Osteoblast (primary cell): ENCODE measurements at places on chromosomes 12 and 14. TPM values are rescaled to one million over a fixed set of nuclear protein-coding genes. Genes with fewer than 3 reads are reported as not detected.
A peak's percentile ranks its signal among the peaks of the same experiment; 100 is the strongest.

Gene LHX5
- not detected in 2 replicates for total RNA-seq

Gene FOXG1
- under 0.01 TPM in 1 of 2 replicates, not detected in the other for total RNA-seq

Gene RBP5
- not detected in 2 replicates for total RNA-seq

GRCh38 chr12:54374562-54375258 is 9.8 kb downstream of the ZNF385A start:
- DNase-seq: peak; percentile 71

- DNase-seq: no peak
Measured at GRCh38 chr12:14395074-14395778, 29.7 kb downstream of the ATF7IP start.

- DNase-seq: no peak
Measured at GRCh38 chr14:24838945-24839616, 205.1 kb upstream of the GZMB start.

Gene VAMP1
- 6.5 and 9.1 TPM in 2 replicates for total RNA-seq

DNA sequence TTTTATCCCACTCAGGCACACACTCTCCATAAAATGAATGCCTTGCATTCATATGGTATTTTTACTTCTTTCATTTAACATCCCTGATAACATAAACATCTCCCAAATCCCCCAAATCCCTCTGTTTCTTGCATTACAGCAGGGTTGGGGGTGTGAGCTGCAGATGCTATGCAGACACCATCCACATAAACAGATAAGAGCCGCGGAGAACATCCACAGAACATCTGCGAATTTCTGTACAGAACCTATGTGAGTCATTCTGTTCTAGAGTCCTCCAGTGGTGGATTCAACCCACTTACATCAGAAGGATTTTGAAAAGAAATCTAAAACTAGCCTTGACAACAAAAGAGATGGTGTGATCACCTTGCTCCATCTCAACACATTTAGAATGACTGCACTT is 20.3 kb downstream of the FBLN5 start:
- no peak for DNase-seq

DNA sequence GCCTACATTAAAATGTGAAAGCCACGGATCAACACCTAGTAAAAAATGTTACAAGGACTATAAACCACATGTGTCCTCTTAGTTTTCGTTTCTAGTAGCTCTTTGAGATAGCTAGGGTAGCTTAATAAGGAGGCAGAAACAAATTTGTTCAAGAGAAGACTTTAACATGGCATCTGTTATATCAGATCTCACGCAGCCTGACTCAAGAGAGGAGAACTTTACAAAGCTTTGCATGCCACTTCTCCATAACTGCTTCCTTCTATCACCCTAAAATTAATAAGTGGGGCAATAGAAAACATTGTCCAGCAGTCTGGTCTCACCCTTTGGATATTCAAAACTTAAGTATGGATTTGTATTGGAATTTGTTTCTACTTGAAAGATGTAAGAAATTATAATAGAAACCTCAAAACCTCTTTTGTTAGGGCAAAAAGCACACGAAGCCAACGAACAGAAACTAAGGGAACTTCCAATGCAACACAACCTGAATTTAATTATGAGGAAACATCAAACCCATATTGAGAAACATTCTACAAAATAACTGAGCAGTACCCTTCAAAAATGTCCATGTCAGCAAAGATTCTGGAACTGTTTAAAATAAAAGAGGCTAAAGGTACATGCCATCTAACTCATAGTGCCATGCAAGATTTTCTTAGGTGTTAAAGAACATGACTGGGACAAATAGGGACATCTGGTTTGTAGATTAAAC is 194.8 kb downstream of the LRIG3 start:
- no peak for DNase-seq

Gene IFNG
- total RNA-seq: not detected in 2 replicates

DNA sequence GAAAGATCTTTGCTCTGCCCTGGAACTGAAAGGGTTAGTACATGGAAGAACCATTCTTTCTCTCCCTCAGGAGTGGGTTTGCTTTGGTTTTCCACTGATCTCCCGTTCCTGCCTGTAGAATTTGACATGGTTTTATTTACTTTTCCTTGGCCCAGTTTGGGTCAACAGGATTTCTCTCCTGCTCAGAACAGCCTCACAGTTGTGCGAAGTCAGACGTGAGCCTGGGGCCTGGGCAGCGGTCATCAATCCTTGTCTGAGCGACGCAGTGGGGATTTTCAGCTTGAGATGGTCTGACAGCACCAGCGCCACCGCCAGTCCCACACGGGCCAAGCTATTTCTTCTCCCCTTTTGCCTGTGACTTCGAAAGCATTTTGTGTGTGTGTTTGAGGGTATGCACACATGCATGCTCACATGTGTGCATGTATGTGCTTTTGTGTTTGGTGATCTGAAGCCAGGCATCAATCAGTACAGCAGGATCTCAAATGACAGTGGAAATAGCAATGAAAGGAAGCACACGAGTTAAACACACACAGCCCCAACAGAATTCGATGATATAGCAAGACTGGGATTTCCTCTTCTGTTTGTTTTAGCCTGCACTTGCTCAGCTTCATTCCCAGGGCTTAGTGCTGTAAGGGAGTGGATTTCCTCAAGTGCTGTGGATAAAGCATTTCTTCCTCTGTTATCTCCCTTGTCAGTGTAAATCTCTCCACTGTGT is 58.3 kb downstream of the SMOC1 start:
- no peak for DNase-seq

DNA sequence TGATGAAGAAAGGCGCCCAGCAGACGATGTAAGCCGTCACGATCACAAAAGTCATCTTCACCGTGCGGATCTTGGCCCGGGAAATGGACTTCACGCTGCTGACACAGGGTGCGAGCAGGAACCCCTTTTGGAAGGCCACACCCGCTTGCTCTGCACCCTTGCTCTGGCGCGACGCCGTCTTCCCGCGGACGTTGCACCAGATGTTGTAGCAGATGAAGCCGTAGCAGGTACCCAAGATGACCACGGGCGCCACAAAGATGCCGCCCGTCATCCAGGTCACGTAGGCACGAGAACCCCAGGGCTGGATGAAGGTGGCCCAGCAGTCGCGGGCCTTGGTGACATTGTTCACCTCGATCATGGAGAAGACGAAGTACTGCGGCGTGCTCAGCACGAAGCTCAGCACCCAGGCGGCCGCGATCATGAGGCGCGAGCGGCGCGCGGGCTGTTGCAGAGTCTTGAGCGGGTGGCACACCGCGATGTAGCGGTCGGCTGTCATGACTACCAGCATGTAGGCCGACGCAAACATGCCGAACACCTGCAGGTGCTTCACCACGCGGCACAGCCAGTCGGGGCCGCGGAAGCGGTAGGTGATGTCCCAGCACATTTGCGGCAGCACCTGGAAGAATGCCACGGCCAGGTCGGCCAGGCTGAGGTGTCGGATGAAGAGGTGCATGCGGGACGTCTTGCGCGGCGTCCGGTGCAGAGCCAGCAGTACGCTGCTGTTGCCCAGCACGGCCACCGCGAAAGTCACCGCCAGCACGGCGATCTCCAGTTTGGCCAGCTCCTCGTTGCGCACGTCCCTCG is 890 bp downstream of the AVPR1A start:
- no peak for DNase-seq

Gene RPGRIP1
- under 0.01 TPM in 1 of 2 replicates, not detected in the other for total RNA-seq

- no peak for DNase-seq
Measured at GRCh38 chr14:87449016-87449415, 544.0 kb downstream of the GALC start.

GRCh38 chr14:22838631-22839041 is 2.3 kb downstream of the MMP14 start:
- peak; percentile 91 for DNase-seq

DNA sequence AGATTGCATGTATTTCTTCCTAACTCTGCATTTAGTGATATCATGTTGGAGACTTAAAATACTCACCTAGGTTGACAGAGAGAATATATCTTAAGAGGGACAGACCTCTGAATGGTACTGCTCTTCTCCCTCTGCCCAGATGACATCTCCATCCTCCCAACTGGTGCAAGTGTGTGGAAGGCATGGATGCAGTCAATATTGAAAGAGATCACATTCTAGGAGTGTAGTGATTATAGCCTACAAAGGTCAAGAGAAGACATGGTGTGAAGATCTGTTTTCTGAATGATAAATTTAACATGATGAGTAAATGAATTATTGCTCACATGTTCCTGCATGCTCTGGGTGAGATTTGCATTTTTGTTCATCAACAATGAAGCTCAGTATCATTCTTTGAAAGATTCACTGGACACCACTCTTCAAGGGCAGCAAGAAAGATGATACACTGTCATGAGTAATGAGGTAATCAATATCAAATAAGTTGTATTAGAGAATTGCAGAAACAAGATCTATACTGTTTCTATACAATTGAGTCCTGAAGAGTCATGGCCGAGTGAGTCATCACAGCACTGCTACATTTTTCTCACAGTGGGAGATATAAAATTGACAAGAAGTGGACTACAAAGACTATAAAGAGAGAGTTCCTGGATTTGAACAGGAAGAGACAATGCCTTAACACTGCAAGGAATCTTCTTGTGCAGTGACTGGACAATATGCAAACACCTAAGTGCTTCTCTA is 183.3 kb upstream of the KRR1 start:
- no peak for DNase-seq

DNA sequence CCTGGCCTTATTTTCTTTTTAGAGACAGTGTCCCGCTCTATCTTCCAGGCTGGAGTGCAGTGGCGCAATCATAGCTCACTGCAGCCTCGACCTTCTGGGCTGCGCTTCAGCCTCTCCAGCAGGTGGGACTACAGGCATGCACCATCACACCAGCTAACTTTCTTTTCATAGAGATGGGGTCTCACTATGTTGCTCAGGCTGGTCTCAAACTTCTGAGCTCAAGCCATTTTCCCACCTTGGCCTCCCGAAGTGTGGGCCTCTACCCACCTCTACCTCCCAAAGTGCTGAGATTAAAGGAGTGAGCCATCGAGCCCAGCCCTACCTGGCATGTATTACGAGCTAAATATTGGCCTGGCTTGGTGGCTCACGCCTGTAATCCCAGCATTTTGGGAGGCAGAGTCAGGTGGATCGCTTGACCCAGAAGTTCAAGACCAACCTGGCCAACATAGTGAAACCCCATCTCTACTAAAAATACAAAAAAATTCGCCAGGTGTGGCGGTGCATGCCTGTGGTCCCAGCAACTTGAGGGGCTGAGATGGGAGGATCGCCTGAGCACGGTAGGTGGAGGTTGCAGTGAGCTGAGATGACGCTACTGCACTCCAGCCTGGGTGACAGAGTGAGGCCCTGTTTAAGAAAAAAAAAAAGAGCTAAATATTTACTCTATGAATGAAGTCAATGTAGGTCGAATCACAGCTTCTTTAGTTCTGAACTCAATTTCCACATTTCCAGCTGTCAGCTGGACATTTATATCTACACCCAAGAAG is 7.6 kb upstream of the RILPL1 start:
- DNase-seq: no peak

GRCh38 chr12:23862701-23863100 is 86.8 kb downstream of the SOX5 start:
- DNase-seq: no peak

DNA sequence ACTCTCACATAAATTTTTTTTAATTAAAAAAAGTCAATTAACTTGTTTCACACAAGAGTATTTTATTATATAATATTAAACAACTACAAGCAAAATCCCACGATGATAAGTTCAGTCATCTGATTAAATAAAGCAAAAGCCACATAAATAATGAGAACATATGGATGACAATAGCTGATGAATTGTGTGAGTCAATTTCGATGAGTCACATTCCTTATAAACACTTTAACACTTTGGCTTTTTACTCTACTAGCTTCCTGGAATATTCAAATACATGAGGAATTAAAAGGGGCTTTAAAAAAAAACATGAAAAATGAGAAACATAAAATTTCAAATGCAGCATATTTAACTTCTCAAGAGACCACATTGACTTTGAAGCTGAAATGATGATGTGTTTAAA is 95.3 kb downstream of the BCAT1 start:
- no peak for DNase-seq

GRCh38 chr12:125674554-125675338 is 609.5 kb downstream of the AACS start:
- DNase-seq: peak; percentile 73

- peak; percentile 48 for DNase-seq
Measured at GRCh38 chr14:102528431-102529170, 19.0 kb upstream of the ANKRD9 start.

DNA sequence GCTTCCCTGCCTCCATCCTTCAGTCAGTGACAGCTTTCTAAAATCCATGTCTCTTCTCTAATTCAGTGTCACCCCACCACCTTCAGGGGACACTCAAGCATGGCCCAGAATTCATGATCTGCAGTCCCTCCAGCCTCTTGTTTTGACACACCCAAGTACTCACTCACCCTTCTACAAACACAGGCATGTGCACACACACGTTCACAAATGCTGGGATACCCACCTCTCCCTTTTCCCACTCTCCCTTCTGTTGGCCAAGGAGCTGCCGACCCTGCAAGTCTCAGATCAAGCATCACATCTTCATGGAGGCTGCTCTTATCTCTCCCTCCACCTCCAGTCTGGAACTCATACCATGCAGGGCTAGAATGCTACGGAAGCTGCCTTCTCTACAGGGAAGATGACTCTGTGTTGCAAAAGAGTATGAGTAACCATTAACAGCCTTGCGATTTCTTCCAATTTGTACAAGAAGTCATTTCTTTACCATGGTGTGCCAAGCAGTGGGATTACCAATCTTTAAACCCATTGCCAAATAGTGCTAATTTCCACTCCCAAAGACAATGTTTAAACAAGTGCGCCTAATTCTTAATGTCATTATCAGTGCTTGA is 196.1 kb downstream of the BCL11B start:
- DNase-seq: no peak

Gene OLR1
- total RNA-seq: under 0.01 and 0.29 TPM in 2 replicates

DNA sequence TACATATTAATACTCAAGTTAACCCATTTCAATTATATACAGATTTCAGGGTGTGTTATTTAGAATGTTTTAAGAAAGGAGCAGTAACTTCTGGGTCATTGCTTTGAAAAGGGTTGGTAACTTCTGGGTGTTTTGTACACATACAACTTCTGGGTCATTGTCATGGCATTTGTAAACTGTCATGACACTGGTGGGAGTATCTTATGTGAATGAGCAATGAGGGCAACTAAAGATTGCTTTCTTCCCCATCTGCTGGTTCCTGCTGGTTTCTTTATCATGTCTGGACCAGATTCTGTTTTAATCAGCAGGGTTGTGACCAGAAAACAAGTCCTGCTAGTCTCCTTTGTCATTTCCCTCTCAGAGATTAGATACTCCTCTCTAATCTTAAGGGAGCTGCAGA is 713.3 kb downstream of the LRFN5 start:
- DNase-seq: no peak

GRCh38 chr12:94560431-94561221 is 89.7 kb downstream of the TMCC3 start:
- peak; percentile 69 for DNase-seq

- no peak for DNase-seq
Measured at GRCh38 chr12:100826323-100826722, 31.7 kb downstream of the ANO4 start.
